Right ventricle myocardium superior (tissue), 1 donor: ENCODE measurements at places on chromosomes 3 and 15.

DNA sequence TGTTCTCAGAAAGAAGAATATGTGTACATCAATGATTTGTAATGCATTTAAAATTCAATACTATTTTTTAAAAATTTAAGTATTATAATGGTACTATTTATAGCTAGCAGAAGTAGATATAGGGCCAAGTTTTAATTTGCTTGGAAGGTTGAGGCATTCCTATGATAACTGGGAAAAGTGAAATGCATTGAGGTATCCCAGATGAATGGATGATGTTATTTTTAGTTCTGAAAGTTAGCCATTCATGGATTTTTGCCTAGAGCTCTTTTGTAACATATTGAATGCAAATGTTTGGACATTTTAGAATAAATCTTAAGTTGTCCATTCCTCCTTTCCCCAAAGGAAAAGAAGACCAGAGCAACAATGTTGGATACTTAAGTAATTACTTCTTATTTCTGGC is 47.6 kb downstream of the GAP43 start:
- DNase-seq = no peak

DNA sequence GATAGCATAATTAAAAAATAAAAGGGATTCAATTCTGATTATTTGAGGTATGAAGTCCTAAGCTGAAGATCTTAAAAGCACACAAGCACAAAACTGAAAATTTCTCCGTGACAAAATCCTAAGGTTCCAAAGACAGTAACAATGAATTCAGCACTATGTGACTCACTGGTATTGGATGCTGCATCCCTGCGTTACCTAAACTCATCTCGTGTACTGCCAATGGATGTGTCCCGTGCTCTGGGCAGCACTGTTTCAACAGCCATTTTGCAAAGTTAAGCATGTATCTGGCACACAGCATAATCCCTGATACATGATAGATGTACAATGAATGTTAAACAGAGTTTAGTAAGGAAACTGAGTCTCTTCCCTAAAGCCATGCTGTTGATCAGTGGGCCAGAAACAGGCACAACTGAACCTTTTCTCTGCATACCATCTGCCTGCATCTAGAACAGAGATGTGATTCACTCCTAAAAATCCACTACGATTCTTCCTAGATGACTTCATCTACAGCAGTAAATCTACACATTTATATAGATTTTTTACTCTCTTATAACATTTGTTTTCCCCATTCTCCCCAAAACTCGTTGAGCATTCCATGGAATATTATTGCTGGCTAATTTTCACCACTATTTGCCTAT is 14.3 kb downstream of the SUCLG2 start:
- DNase-seq = no peak

DNA sequence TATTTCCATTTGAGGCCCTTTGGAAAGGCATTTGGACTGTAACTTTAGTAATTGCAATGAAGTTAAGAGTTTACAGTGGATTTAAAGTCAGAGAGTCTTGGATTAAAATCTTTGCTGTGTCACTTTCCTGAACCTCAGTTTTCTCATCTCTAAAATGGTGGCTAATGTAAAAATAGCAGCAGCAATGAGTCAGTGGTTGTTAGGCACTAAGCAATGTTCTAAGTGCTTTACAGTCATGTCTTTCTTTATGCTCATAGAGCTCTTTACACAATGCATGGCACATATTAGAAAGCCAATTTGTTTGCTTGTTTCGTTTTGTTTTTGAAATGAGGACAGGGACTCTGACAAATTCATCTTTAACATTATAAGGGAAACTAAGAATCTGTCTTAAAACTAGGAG is 222.7 kb upstream of the DNAJC19 start:
- DNase-seq = no peak

GRCh38 chr3:59266551-59266950 is 216.7 kb upstream of the CFAP20DC start:
- no peak for DNase-seq

DNA sequence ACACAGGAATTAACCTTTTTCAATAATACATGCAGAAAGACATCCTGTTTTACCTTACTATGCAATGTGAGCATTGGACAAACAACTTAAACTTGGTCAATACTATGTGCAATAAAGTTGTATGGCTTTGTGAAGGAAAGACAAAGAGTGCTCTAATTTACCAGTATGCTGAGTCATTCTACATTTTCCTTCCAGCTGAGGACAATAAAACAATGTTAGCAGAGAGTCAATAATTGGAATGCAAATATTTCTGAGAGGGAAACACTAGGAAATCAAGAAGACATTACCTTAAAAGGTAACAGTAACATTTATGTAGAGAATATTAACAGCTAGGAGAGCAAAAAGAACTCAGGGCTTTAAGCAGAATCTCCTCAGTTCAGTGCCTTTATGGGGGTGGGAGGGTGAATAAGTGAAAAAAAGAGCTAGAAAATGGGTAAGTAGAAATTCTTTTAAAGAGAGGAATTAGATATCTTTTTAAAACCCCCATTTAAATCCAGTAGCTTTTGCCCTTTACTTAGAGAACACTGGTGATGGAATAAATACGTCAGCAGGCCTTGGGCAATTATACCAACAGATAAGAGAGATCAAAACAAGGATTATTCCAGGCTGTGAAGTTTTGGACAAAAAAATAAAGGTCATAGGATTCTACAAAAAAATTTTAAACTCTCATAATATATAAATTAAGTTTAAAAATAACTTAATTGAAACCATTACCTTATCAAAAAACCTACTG is 11.6 kb upstream of the HGD start:
- DNase-seq = no peak

DNA sequence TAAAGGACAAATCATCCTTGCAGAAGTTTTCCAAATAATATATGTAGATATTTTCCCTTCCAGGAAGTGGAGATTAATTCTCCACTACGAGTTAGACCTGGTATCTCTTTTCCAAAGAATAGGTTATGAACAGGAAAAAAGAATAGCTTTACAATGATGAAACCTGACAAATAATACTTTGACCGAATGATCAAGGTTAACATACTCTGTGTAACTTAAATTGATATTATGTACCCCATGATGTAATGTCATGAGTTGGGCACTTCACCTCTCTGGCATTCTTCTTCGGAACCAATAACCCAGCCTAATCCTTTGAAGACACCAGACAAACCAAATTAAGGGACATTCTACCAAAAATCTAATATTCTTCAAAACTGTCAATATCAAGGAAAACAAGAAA is 48.7 kb upstream of the CNTN3 start:
- DNase-seq = no peak

- DNase-seq = no peak
Measured at GRCh38 chr3:123576122-123576521, 8.7 kb downstream of the HACD2 start.

DNA sequence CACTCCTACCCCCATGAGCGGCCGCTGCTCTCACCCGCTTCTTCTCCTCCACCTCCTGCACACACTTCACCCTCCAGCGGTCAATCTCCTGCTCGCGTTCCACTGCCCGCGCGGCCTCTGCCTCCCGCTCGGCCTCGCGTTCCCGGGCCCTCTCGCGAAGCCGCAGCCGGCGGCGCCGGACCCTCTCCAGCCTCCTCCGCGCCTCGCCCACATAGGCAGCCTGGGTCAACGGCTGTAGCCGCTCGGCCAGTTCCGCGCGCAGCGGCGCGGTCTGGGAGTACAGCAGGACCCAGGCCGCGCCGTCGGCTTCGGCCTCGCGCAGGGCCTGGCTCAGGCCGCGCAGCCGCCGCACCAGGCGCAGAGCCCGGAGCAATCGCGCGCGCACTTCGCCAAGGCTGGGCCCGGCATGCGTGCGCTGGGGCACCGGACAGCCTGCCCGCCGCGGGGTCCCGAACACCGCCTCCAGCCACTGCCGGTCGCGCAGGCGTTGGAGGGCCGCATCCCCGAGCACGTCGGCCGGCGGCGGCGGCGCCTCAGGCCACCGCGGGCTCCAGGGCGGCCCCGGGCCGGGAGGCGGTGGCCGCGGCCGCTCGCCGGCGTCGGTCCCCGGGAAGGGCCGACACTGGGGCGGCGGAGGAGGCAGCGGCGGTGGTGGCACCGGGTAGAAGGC is 595 bp downstream of the PDCD7 start:
- peak; percentile 56 for DNase-seq

DNA sequence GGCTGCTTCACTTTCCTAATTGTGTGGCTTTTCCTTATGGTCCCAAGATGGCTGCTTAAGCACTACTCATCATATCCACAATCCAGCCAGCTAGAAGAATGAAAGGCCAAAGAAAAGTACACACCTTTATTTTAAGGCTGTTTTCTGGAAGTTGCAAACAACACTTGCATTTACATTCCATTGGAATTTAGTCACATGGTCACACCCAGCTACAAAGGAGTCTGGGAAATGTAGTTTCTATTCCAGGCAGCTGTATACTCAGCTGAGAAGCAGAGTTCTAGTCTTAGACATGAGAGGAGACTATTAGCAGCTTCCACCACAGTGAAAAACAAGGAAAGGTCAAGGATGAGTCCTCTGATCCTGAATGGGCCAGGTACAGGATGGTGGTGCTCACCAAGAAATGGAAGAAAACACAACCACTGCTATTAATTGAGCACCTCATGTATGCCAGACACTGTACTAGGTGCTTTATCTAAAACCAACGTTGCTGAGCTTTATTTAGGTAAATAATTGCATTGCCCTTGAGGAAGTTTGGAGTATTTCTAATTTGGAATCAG is 28.0 kb upstream of the ATG7 start:
- no peak for DNase-seq

DNA sequence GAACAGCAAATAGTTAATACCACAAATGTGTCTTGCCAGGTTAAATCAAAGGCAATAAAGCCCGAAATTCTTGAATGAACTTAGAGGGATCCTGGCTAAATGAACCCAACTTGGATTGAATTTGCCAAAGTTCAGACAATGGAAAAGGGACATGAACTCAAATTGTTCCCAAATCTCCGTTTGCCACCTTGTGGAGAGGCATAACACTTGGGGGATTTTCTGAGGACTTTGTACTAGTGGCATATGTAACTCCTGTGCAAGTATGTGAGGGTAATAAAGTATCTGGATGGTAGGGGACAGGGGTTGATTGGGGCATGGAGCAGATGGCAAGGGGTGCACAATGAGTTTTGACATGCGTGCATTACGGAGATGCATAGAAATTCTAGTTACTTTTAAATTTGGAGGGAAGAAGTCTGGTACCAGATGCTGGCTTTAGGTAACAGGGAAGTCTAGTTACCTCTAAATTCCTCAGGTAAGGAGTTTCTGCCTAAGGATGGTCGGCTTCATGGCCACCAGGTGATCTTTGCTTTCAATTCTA is 1.2 kb upstream of the TCAIM start:
- DNase-seq = no peak

- DNase-seq = no peak
Measured at GRCh38 chr15:76930831-76931396, 635 bp upstream of the RCN2 start.

- DNase-seq = no peak
Measured at GRCh38 chr3:14520149-14520548, 20.0 kb downstream of the GRIP2 start.

- DNase-seq = no peak
Measured at GRCh38 chr15:45555934-45556608, 31.1 kb upstream of the BLOC1S6 start.

GRCh38 chr15:31332681-31333071 is 6.0 kb downstream of the KLF13 start:
- DNase-seq = no peak

DNA sequence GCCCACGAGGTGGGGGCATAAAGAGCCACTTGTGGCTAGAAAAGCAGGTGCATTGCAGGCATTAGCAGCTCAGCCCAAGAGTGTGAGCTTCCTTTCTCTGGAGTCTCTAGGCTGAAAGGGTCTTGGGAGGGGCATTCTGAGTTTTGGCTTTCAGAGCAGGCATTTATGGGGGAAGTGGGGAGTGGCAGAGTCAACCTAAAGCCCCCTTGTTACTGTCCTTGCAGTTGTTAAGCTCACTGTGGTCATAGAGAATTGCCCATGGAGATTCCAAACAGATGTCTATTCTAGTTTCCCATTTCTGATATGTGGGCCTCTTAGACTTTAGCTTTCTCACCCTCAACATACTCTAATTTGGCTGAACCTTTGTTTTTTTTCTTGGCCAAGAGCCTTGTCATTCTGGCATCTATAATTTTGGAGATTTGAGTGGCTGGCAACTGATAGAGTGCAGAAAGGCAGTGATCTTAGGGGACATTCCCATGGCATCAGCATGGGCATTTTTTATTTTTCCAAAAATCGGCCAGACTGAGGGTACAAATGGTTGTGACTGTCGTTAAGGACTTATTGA is 217.9 kb downstream of the THSD4 start:
- no peak for DNase-seq

GRCh38 chr15:45644437-45644836 is 9.6 kb downstream of the SQOR start:
- DNase-seq = no peak

DNA sequence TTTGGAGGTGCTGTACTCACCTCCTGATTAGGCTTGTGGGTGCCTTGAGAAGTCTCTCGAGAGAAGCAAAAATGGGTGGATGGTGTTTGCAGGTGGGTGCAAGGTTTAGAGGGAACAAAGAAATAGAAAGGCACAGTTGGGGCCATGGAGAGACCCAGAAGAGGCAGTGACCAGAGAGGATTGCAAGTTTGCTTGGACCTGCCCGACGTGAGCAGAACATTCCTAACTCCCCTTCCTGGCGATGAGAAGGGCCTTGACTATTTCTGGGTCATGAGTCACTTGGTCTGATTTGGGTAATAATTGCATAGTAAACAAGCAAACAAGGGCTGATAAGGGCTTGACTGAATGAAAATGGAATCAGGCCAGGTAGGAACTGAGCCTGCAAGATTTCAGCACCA is 7.0 kb upstream of the CTSH start:
- no peak for DNase-seq

GRCh38 chr3:171606151-171606751 is 146.0 kb upstream of the TNIK start:
- DNase-seq = no peak

- DNase-seq = no peak
Measured at GRCh38 chr3:188207941-188208515, 54.1 kb downstream of the LPP start.

DNA sequence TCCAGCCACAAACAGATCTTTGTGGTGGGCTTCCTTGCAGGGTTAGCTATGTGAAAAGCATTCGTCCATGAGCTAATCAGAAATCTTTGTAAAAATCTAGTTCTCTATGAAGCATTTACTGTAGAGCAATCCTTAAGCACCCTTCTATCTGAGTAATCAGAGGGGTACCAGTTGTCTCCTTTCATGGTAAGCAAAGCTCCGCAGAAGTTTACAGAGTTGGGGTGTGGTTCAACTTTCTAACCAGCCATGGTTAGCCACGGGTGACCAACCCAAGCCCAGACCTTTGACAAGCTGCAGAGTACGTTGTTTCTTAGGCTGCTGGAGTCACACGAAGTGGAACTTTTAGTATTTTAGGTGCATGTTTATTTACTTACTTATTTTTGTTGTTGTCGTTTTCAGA is 77.4 kb downstream of the FLNB start:
- DNase-seq = no peak

DNA sequence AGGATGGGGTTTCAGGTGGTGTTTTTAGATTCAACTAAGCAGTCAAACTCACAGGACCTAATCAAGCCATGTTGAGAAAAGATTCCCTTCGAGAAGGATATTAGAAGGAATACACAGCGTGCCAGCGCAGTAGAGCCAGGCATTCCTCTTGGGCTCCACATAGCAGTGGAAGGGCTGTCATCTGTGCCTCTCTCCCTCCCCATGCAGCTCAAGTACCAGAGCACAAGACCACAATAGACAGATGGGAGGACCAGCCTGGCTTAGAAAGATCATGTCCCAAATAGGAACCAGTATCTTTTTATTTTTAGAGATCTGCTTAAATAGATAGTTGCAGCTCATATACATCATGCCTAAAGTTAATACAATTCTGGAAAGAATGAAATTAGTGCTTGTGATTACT is 37.9 kb downstream of the LMLN start:
- DNase-seq = no peak
